Dermis microvascular lymphatic vessel endothelial cell (primary cell): ENCODE measurements at places on chromosomes 1 and 21. TPM values are rescaled to one million over a fixed set of nuclear protein-coding genes. Genes with fewer than 3 reads are reported as not detected.
A peak's percentile ranks its signal among the peaks of the same experiment; 100 is the strongest.

GRCh38 chr1:227453631-227454355, 109.6 kb upstream of the ZNF678 start:
- no peak for DNase-seq

GRCh38 chr1:158329733-158330132, 1.6 kb downstream of the CD1B start:
- no peak for DNase-seq

GRCh38 chr1:232327899-232328298, 302.0 kb downstream of the SIPA1L2 start:
- no peak for DNase-seq

DNA sequence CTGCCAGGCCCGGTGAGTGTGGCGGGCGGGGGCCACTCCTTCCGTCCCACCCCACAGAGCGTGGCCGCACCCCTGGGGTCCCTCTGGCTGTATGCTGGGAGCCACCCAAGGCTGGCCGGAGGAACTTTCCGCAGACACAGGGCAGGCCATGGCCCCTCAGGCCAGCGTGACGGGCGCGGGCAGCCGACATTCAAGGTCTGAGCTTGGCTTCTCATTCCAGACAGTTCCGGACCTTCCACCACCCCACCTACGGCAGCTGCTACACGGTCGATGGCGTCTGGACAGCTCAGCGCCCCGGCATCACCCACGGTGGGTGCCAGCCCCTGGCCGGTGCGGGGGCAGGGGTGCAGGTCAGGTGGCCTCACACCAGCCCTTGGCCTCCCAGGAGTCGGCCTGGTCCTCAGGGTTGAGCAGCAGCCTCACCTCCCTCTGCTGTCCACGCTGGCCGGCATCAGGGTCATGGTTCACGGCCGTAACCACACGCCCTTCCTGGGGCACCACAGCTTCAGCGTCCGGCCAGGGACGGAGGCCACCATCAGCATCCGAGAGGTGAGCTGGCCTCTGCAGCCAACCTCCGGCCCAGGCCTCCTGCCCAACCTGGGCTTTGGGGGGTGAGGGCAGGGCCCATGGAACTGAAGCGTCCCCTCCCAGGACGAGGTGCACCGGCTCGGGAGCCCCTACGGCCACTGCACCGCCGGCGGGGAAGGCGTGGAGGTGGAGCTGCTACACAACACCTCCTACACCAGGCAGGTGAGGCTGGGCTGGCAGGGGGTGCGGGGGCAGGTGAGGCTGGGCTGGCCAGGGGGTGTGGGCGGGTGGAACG, 7.3 kb downstream of the SCNN1D start:
- no peak for DNase-seq

- DNase-seq = no peak
These were observed 18.9 kb upstream of the ITLN2 start for GRCh38 chr1:160973491-160973890.

DNA sequence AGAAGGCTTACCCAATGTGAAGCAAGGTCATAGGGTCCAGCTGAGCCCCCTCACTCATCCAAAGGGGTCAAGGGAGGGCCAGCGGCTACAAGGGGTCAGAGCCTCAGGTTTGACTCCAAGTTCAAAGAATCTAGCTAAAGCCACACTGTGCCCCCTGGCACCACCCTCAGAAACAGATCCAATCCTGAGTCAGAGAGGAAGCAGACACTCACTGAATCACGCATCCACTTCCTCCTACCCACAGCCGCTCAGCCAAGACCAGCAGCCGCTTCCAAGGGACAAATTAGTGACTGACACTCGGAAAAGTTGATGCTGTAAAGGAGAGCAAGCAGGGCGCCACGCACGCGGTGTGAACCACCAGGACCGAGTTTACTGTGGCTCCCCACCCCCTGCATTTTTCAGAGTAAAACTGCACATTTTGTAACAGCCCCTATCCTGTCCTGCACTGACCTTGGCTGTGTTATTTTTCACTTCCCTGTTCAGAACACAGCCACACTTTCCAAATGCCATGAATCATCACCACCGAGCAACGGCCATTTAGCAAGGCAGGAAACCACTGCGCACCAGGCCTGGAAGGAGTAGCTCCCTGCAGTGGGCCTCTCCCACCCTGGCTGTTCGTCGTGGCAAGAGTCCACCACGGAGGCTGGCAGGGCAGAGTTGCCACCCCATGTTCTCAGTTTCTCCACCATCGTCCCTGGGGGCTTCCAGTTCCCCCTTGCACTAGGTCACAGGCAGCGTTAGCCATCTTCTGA, 147.8 kb downstream of the TOMM20 start:
- peak; percentile 98 for DNase-seq

GRCh38 chr1:931380-932172, 7.9 kb downstream of the SAMD11 start:
- no peak for DNase-seq

DNA sequence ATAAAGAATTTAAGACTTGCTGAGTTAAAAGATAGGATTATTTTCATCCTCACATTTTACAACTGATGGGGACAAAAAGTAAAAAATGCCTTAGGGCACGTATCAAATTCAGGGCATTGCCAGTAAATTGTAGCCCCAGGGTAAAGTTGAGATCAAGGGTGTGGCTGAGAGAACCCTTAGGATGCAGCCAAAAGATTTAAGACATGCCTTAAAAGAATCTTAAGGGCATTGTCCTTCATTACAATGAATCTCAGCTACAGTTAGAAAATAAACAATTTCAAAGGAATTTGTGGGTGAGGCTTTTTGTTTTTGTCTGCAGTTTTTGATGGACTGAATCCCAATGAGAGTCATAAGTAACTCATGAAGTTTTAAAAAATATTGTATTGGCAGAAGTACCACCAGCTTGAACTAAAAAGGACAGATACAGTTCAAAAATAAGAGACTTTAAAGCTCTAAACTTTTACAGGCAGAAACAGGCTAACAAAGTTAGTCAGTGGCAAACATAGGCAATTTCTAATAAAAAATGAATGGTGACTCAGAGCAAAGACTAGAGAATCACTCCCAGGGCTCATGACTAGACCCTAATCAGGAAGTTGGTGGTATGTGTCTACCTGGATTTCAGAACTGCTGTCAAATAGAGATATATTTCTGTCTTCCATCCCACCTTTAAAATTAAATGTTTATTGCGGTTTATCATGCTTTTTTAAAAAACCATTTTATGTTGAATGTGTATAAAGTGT, 165.1 kb upstream of the SNX7 start:
- DNase-seq = no peak

DNA sequence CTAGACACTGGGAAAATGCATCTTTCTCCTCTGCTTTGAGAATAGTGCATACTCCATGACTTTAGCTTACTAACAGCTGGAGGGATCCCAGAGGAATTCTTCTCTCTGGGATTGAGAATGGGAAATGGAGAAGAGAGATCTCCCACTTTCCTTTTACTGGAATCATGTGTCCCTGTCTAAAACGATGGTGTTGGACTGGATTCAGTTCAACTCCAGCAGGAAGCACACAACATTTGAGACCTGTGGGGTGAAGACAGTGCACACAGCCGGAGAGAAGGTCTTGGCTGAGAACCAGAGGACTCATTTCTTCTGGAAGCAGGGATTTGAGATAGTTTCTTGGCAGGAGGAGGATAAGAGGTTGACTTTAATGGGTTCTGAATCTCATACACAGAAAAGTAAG, 58.7 kb downstream of the TRABD2B start:
- no peak for DNase-seq

Gene KPNA6
- 27.1 and 30.3 TPM in 2 replicates for total RNA-seq

Gene FHAD1
- under 0.01 and 0.13 TPM in 2 replicates for total RNA-seq

Gene NR0B2
- total RNA-seq = not detected in 2 replicates

Gene GJB3
- total RNA-seq = under 0.01 and 0.13 TPM in 2 replicates

Gene SNRNP40
- total RNA-seq = 117 and 148 TPM in 2 replicates

Gene TNFRSF18
- 0.26 and 0.51 TPM in 2 replicates for total RNA-seq
